Skin of body (tissue), 3 donors: ENCODE measurements at places on chromosomes 4 and X. TPM values are rescaled to one million over a fixed set of nuclear protein-coding genes. Genes with fewer than 3 reads are reported as not detected.

GRCh38 chrX:130267956-130268448 is 697 bp downstream of the ZNF280C start:
- DNase-seq = no peak

- DNase-seq = no peak
Measured at GRCh38 chr4:41134581-41134980, 79.8 kb downstream of the APBB2 start.

GRCh38 chr4:142901166-142901662 is 55.1 kb upstream of the INPP4B start:
- no peak for DNase-seq

- DNase-seq = no peak
Measured at GRCh38 chrX:69305333-69306062, 140.2 kb upstream of the PJA1 start.

DNA sequence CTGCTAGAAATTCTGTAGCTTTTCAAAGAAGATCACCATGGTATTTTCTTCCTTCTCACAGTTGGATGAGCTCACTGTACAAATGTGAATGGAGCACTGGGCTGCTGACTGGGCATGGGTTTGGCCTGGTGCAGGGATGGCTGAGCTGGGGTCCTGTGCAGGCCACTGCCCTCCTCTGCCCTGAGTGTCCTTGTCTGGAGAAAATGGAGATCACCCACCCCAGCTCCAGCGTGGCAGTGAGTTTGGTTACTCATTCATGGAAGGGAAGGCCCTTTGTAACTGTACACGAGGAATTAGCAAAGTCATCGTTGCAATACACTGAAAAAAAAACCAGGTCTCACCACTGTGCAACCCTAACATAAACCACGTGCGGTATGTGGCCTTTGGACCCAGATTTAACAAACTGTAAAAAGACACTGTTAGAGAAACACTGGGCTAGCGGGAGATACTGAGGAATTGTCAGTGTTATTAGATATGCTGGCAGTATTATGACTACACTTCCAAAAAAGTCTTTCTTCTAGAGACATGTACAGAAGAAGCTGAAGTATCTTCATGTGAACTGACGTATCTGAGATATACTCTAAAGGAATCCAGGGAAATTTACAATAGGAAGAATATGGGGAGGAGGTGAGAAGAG is 16.1 kb upstream of the TBC1D14 start:
- no peak for DNase-seq

DNA sequence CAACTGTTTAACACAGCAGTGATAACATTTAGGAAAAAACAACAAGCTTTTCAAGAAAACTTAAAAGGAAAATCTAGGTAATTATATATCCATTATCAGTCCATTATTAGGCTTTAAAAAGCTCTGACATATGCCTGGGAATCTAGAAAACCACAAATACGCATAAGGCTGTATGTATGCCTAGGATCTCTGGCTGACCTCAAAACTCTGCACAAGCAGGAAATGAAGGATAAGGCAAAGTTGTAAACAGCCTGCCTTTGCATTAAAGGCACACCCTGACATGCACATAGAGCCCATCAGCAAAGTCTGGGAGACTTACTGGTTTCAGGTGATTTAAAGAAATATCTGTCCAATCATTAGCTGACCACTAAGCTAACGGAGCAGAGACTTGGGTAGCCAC is 14.0 kb downstream of the TIMP1 start:
- DNase-seq = no peak

- DNase-seq = no peak
Measured at GRCh38 chr4:176262243-176262642, 6.8 kb downstream of the ASB5 start.

GRCh38 chr4:95061220-95061619 is 303.5 kb downstream of the BMPR1B start:
- DNase-seq = no peak

DNA sequence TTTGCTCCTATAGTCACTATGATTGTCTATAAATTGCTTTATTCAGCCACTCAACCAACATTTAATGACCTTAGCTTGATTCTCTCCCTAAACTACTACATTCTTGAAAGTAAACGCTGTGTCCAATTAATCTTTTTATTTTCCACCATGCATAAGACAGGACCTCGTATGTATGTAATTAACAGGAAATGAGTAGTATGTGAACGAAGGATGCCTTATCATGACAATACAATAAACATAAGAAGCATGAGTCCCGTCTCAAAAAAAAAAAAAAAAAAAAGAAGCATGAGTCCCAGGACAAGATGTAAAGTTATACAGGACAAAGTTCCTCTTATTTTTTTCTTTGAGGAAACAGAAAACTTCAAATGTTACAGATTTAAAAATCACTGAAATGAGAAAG is 92.5 kb downstream of the PPP3CA start:
- no peak for DNase-seq

GRCh38 chr4:41461780-41462307 is 76.1 kb upstream of the LIMCH1 start:
- DNase-seq = peak; percentile 52

- DNase-seq = no peak
Measured at GRCh38 chr4:120053911-120054310, 12.7 kb downstream of the MAD2L1 start.

GRCh38 chr4:18914182-18914581 is 892.6 kb upstream of the LCORL start:
- DNase-seq = no peak

GRCh38 chr4:79078339-79078738 is 139.1 kb upstream of the PAQR3 start:
- no peak for DNase-seq

DNA sequence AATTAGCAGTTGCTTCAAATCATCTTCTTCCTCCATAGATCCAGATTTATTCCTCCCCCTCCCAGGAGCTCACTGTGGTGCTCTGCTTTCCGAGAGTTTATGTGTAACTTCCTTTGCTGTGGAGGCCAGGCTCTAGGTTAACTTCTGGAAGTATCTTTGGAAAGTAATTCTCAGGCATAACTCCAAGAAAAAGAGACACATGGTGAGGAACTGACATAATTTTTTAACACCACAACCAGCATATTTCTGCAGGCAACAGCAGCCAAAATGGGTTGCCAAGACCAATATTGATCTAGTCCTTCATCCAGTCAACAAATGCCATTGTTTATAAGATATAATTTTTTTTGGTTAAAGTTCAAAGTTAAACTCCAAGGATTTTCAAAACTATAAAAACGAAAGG is 114.5 kb upstream of the RBPJ start:
- peak; percentile 95 for DNase-seq

GRCh38 chr4:4780729-4781244 is 78.7 kb upstream of the MSX1 start:
- DNase-seq = no peak

- peak; percentile 47 for DNase-seq
Measured at GRCh38 chr4:114386637-114387233, 211.9 kb upstream of the UGT8 start.

GRCh38 chr4:108683479-108683878 is 33.1 kb downstream of the OSTC start:
- no peak for DNase-seq

DNA sequence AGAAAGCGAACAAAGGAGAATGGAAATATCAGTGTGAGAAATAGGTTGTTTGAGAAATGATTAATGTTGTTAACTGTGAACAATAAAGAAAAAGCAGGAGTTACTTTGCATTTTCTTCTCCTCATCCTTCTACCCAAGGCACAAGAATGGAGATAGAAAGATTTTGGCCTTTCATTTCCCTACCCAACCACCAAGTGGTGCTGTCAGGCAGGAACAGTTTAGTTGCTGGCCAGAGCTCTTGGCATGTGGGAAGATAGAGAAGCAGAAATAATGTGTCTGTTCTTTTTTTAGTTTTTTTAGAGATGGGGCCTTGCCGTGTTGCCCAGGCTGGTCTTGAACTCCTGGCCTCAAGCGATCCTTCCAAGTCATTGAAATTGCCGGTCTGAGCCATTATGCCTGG is 12.8 kb downstream of the HOPX start:
- no peak for DNase-seq

- no peak for DNase-seq
Measured at GRCh38 chr4:132218406-132218805, 930.7 kb upstream of the PCDH10 start.

DNA sequence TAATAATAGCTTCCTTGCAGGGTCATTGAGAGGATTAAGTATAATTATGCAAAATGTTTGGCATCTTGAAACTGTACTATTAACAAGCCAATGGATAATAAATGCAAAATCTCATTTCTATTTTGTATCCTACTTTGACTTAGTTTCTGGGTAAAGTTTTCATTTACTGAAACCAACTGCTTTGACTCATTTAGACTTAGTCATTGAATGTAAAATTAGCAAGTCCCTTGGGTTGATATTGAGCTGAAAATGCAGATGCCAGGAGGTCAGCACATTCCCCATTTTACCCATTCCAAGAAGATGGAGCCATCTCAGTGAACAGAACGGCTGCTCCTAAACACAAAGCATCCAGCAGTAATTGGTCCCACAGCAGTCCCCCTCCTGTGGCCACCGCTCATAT is 74.7 kb upstream of the GATB start:
- no peak for DNase-seq

Gene GRIA2
- total RNA-seq = 3.8 TPM

Gene ATP10D
- total RNA-seq = 32.4 TPM

Gene FAM47A
- not detected for total RNA-seq

Gene KLB
- 6.4 TPM for total RNA-seq

Gene KIF4A
- 5.8 TPM for total RNA-seq

Gene GRIA3
- 7.3 TPM for total RNA-seq

Gene MGAT4D
- not detected for total RNA-seq
